ENCODE measurements at places on chromosomes 2 and 18.
A peak's percentile ranks its signal among the peaks of the same experiment; 100 is the strongest.

DNA sequence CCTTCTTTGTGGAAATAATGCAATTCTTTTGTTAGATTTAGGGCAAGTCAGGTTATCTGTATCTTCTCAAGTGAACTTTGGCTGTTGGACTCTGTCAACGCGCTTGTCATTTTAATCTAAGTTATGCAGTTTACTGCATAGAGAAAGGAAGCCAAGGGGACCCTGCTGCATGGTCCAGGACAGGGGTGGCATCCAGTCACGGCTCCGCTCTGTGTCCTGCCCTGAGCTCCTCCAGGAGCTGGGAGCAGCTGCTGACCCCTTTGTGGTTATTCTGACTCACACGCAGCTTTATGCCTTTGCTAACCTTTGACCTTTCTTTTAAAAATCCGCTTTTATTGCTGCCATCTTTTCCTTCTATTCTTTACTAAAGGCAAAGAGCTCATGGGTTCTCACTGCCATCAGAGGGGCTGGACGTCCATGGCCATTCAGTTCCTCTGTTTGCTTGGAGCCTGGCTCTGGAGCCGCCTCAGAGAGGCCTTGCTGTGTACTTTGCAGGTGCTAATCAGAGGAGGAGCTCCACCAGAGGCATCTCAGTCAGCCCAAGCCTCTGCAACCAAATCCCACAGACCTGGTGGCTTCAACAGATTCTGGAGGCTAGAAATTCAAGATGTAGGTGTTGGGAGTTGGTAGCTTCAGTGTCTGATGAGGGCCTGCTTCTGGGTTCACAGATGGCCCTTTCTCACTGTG lies 39.3 kb downstream of the SNTG2 start:
- no peak for DNase-seq

DNA sequence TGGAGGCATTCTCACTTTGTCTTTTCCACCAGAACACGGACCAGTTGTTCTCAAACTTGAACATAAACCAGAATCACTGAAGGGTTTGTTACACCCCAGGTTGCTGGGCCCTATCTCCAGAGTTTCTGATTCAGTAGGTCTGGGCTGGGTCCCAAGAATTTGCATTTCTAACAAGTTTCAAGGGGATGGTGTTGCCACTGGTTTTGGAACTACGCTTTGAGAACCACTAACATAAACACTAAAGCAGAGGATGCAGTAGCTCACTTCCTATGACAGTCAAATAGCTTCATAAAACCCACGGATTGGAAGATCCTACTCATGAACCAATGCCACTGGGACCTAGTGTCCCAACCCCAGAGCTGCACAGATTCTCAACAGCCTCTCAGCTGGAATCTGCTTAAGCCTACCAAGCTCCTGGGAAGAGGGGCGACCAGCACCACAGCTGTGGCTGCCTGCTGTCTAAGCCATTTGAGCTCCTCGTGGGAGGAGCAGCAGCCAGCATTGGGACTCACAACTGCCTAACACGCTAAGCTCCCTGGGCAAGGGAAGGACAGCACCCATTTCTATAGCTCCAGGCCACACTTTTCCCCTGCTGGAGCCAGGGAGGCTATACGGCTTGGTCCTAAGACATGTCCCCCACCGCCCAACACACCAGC lies 62.5 kb downstream of the C1D start:
- no peak for DNase-seq

- DNase-seq = no peak
These were observed 10.6 kb upstream of the SNTG2 start for GRCh38 chr2:939936-940601.

DNA sequence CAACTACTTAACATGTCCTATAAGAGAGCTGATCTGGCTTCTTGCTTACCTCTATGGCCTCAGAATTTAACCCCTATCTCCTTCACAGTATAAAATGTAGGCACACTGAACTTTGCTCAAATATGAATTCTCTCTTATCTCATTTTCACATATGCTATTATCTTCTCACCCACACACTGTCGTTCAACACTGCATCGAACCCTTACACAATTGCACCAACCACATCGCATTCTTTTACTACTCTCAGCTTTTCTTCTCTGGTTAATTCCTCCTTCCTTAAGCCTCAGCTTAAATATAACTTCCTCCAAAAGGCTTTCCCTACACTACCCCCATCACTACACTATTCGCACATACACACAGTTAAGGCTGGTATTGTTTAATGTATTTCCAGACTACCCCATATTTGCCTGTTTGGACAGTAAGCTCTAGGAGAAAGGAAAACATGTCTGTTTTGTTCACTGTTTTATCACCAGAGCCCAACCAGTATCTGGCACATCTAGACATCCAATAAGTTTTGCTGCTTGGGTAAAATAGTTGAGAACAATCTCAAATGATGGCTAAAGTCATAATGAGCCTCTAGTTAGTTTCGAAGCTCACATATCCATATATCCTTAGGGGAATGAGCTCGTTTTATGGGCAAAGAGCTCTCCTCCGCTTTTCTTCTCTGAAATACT lies 47.7 kb downstream of the HIBCH start:
- no peak for DNase-seq

DNA sequence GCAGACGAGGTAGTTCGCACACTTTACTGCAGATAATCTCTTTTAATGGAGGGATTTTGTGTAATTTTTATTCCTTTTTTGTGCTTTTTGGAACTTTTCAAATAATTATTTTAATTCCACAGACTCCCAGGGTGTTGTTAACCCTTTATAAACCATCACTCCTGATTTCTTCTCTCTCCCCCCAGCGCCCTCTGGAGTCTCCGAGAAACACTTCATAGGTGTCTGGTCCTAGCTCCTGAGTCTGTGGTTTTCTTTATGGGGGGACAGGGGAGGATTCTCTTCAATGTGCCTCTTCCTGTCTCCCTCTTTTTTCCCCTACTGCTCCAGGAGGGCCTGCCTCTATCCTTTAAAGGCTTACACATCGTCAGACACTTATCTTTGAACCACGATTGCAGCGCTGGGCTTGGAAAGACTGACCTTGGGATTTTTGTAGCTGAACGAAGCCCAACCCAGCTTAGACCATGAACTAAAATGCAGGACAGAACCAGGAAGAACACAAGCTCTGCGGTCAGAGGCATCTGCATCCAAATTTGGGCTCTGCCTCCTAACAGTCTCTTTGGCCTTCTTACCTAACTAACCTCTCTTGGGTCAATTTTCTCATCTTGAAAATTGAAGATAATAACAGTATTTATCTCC lies 7.1 kb upstream of the PKDCC start:
- DNase-seq = no peak

DNA sequence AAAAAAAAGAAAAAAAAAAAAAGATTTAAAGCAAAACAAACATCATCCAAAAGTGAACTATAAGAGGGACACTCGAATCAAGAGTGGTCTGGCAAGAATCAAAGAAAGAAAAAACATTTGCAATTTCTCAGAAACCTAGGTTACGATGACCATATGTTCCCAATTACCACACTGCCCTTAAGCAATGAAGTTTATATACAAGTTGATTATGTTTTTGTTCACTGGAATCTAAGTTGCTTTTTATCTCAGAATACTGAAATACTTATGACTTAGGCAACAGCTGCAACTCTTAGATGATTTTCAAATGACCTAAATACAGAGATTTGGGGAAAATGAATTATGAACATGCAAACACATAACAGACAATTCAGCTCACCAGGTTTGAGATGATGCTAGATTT lies 597.1 kb upstream of the CHAC2 start:
- no peak for DNase-seq

- DNase-seq = no peak
These were observed 139.9 kb upstream of the MAPRE2 start for GRCh38 chr18:34901299-34901698.

GRCh38 chr2:39007875-39008504 lies 112.9 kb downstream of the SOS1 start:
- no peak for DNase-seq

GRCh38 chr2:182077448-182078142 lies 91.9 kb downstream of the PPP1R1C start:
- DNase-seq = peak; percentile 3

- DNase-seq = no peak
These were observed 1166.5 kb upstream of the NXPH2 start for GRCh38 chr2:139946690-139947089.

DNA sequence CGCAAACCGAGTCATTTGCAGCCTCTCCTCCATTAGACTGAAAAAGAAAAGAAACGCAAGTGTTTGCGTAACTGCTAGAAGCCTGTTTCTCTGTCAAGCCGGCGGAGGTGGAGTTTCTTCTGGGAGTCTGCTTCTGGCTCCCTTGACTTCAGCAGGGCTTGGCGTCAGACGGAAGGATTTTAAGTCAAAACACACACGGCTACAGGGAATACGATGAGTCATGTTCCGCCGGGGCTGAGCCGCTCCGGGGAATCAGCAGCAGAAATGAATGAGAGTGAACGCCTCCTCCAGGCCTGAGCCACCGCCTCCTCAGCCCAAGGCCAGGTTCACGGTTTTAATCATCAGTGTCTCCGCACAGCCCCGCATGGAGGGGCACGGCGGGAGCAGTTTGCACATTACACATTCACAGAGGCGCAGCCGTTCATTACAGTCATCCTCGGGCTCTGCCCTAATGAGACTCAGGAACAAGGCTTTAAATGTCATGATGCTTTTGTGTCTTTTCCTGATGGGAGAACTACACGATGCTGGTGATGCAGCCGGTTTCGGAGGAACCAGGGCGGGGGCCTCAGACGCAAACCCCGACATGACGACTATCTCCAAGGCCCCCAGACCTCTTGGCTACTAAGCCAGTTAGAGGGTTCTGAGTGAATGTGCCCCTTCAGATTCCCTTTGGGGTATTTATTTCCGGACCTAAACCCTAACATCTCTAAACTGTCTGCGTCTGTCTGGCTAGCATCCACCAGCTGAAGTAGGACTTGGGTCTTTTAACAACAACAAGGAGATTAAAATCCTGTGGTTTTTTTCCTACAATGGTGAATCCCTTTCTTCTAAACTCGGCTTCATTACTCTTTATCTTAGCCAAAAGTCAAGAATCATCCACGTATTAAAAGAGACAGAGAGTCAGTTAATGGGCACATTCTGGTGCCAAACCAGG lies 11.1 kb upstream of the SCG2 start:
- DNase-seq = no peak

- no peak for DNase-seq
These were observed 563.9 kb downstream of the DCC start for GRCh38 chr18:52903857-52904256.

DNA sequence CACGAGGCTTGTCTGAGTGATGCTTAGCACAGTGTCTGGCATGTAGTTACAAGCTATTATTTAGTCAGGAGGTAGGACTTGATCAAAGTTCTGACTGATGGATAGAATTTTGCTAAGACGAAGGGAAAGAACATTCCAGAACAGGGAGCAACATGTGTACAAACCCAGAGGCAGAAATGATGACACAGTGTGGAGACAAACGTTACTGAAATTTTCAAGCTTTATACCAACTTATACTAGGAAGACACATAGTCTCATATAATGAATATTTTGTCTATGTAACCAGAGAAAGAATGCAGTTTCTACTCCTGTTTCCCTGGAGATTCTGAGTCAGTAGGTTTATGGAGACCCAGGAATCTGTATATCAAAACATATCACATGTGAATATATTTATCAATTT lies 123.4 kb downstream of the FAM124B start:
- DNase-seq = no peak

DNA sequence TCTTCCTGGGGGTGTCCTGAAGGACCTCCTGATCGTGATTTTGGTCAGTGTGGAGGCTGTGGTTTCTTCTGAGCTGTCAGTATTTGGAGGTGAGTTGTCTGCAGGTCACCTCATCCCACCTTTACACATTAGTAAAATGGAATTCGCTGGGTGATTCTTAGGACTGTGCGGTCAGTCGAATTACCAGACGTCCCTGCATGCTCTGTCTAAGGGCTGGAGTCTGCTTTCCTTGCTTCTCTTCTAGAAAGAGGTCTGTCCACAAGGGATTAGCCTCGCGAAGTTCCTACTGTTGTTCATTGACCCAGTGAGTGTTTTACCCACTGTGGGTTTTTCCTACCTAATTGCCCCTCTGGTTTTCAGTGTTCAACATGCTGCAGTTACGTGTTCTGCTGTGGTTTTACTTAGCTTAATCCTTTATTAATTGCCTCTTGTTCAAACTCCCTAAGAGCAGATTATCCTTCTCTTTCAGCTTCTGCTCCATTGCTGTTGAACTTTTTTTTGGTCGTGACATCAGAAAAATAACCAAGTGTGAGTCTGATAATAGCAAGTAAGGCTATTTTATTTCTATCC lies 183.4 kb downstream of the NEDD4L start:
- no peak for DNase-seq

Measured in CD4-positive, alpha-beta memory T cell (primary cell).